ENCODE measurements at places on chromosomes 2 and 18.

GRCh38 chr2:180456801-180457200 is 449.7 kb upstream of the CWC22 start:
- DNase-seq = peak; percentile 23

DNA sequence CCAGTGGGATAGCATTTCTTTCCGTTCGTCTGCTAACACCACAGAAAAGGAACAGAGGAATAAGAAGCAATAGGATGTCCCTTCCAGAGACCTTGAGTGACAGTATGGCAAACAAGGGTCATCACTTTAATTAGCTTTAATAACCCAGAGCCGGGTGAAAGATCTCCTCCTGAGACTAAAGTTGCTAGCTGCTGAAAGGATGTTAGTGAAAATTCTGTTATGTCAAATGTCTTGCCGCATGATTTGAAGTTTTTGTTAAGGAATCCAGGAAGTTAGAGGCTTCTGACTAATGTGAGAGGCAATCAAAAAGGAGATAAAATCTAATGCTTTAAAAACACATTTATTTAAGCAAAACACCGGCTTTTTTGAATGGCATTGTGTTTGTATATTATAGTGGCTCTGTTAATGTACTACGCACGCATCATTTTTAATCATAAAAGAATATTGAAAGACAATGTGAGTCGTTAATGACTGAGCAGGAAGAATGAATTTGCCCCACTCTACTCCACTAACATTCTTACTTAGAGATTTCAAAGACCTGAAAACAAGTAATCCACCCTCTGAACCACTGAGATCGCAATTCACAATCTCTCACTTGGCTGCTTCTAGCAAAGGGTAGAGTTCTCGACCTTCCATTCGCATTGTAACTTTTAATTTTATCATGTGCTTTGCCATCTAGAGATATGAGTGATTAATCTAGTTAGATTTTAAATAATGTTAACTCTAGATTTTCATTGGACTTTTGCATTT is 536.6 kb downstream of the LRRTM4 start:
- DNase-seq = no peak

DNA sequence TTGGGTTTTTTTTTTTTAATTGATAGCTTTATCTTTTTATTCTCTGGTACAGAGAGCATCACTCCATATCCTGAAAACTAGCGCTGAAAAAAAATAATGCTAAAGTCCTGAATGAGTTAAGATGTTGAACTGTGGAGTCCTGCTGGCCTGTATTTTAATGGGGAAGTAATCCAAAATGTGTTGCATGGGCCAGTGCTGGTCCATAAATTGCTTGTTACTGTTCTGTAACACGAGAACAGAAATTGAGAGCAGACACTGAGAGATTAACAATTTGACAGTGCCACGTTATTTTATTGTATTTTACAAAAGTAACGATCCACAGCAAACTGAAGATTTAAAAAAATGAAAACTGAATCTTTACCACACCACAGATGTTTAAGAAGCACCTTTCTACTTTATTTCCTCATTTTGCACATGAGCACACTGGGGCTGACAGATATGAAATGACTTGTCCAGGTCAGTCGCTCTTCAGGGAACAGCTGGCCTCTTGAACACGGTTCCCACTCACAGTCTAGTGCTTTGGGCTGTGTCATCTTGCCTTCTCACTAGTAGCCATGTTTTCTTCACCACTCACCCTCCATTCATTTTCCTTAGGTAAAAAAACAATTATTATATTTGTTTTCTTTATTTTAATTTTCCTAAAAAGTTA is 35.3 kb downstream of the ZCCHC2 start:
- DNase-seq = no peak

DNA sequence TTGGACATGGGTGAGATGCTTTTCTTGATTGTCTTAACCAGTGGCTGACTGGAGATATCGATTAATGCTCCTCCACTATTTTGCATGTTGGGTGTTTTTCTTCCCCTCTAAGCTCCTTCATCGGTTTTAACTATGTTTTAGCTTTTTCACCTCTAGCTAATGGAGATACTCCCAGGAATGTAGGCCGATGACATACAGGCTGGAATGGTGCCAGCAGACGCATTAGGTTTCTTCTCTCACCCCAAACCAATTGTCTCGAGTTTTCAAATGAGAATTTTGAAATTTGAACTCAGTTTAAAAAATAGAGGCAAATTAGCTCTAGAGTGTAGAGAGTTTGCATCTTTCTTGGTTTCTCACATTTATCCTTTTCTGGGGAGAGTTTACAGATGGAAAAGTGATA is 247.6 kb downstream of the RPRM start:
- DNase-seq = peak; percentile 28

- DNase-seq = no peak
Measured at GRCh38 chr18:35522130-35522959, 24.6 kb upstream of the INO80C start.

DNA sequence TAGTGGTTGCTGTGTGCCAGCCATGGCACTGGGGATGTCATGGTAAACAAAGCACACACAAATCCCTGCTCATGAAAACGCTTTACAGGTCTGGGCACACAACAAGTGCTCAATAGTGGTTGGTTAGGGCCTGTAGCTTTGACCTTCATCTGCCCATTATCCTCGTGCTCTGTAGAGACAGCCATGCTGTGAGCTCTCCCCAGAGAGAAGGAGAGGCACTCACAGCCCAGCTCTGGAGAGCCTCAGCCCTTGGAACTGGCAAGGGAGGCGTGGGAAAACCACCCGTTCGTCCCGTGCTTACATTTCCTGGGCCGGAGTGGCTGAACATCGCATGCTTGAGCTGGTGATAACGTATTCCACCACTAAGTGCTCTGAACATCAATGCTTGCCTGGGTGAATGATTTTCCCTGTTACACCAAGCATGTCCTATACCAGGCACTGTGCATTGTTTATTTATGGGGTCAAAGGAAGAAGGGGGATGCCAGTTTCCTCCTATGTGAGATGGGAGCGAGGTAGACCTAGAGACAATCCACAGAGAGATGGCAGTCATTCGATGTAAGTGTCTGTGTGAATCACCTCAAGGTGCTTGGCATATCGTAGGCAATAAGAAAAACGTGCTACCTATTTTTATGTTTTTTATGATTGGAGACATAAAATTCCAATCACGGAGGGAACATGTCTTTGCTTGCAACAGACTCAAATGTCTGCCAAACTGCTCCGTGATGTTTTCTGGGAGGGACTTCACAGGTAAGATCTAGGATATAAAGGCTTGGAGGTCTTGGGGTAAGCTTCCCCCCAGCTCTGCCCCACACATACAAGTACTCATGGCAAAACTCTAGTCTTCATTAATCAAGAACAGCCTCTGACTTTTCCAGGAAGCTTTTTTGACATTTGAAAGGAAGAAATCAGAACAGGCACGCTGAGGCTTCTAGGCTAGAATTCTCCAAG is 75.5 kb downstream of the DDX1 start:
- DNase-seq = no peak

- no peak for DNase-seq
Measured at GRCh38 chr18:44701227-44701626, 20.5 kb downstream of the SETBP1 start.

DNA sequence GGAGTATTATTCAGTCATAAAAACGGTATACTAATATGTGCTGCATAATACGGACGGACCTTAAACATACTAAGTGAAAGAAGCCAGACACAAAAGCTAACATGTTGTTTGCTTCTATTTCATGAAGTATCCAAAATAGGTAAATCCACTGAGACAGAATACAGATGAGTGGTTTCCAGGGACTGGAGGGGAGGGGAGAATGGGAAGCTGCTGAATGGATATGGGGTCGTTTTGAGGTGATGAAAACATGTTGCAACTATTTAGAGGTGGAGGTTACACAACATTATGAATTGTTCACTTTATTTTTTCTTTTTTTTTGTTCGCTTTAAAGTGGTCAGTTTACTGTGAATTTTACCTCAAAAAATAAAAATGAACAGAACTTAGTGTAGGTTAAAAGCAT is 52.9 kb downstream of the RAB10 start:
- no peak for DNase-seq

DNA sequence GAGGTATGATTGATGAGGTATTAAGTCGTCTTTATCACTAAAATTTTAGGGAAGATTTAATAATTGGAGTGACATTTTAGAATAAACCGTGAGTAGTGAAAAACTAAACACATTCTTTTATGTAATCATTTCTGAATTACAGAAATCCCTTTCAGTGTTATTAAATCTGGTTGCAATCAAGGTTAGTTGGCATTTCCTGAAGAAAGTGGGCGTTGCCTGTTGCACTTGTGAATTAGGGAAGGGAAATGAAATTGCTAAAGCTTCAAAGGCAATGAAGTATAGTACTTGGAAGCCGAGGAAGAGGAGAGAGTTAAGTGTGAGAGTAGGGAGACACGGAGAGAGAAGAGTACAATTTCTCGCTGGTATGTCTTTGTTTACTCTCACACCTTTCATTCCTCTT is 274.5 kb downstream of the SLC8A1 start:
- no peak for DNase-seq

- peak; percentile 42 for DNase-seq
Measured at GRCh38 chr2:238287737-238288649, at the start of gene PER2. TSS of gene PER2 (minus strand) at chr2:238288610. CDS start at chr2:238277936, 10,674 bp downstream.

- DNase-seq = peak; percentile 29
Measured at GRCh38 chr18:57004366-57005121, 142.3 kb upstream of the BOD1L2 start.

DNA sequence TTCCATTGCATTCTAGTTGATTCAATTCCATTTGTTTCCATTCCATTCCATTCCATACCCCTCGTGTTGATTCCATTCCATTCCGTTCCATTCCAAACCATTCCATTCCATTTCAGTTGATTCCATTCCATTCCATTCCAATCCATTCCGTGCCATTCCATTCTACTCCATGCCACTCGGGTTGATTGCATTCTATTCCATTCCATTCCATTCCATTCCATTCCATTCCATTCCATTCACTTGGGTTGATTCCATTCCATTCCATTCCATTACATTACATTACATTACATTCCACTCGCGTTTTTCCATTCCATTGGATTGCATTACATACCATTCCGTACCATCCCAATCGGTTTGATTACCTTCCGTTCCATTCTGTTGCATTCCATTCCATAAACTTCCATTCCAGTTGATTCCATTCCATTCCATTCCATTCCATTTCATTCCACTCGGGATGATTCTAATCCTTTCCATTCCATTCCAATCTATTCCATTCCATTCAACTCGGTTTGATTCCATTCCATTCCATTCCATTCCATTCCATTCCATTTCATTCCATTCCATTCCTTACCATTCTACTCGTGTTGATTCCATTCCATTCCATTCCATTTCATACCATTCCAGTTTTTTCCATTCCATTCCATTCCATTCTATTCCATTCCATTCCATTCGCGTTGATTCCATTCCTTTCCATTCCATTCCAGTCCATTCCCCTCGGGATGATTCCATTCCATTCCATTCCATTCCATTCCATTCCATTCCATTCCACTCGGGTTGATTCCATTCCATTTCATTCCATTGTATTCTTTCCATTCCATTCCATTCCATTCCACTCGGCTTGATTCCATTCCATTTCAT is 1140.4 kb downstream of the RPIA start:
- DNase-seq = no peak

GRCh38 chr2:99787769-99788382 is 298.1 kb upstream of the REV1 start:
- no peak for DNase-seq

DNA sequence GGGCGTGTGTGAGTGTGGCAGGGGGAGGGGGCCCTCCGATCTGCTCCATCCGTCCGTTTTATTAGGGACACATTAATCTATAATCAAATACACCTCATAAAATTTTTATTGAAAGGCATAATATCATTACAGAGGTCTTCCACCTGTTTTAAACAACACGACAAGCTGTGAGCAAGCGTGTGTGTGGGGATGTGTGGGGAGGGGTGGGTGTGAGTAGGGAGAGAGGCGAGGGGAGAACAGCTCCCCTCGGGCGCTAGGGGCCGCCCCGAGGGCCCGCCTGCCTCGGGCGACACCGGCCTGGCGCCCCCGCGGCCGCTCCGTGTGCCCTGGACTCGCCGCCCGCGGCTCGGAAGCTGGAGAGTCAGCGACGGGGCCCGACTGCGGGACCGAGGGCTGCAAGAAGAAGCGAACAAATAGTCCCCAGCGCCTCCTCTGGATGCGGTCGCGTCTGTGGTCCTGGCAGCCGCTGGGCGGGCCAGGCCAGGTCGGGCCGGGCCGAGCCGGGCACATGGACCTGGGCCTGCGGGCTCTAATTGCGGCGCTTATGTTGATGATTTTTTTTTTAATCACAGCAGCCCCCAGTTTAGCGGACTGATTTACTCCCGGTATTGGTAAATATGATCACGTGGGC is 352 bp upstream of the HOXD9 start:
- no peak for DNase-seq

DNA sequence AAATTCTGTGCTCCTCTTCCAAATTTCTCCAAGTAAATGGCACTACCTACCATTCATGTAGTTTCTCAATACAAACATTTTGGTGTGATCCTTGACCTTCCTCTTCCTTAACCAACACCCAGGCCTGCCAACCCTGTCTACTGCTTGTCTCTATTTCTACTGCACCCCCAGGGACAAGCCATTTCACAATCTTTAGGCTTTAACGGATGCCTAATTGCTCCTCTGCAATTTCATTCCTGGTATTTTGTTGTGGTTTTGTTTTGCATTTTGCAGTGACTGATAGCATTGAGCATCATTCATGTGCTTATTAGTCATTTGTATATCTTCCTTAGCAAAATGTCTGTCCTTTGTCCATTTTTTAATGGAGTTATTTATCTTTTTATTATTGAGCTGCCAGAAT is 10.0 kb downstream of the FAP start:
- DNase-seq = no peak

DNA sequence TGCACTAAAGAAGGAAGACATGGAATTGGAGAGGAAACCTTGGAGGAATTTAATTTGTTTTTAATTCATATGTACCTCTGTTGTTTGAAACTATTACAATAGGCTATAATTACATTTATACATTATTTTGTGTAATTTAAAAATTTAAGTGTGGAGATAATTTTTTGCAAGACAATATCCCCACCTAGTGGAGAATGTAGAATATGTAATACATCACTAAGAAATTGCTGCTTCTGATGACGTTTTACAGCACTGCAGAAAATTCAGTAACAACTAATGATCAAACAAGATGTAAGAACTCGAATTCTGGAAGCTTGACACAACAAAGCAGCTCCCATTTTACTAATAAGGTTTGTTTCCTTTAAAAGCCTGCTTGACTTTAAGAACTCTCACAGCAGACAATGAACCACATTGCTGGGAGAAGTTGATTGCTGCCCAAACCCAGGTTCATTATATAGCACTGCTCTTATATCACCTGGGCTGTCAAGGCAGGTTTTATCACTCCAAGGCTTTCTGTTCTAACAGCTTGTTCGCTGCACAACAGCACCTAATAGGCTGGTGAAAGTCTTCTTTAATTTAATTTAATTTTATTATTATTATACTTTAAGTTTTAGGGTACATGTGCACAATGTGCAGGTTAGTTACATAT is 53.4 kb downstream of the THADA start:
- peak; percentile 19 for DNase-seq

DNA sequence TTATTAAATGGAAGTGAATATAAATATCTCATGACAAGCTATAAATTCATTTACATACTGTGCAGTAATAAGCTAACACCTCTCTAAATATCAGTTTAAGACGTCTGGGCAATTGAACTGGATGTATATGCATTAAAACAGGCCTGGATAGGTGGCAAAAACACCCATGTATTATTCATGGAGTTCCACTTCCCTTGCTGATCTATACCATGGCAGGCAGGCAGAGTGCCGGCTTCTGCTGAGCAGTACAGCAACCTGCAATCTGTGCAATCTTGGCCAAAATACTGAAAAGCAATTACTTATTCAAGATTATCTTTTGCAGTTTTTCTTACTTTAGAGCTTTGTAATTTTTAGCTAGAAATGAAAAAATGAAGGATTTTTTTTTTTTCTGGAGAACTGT is 112.1 kb upstream of the PIEZO2 start:
- DNase-seq = no peak
